ENCODE measurements at places on chromosomes 2 and 18. TPM values are rescaled to one million over a fixed set of nuclear protein-coding genes. Genes with fewer than 3 reads are reported as not detected.
A peak's percentile ranks its signal among the peaks of the same experiment; 100 is the strongest.

DNA sequence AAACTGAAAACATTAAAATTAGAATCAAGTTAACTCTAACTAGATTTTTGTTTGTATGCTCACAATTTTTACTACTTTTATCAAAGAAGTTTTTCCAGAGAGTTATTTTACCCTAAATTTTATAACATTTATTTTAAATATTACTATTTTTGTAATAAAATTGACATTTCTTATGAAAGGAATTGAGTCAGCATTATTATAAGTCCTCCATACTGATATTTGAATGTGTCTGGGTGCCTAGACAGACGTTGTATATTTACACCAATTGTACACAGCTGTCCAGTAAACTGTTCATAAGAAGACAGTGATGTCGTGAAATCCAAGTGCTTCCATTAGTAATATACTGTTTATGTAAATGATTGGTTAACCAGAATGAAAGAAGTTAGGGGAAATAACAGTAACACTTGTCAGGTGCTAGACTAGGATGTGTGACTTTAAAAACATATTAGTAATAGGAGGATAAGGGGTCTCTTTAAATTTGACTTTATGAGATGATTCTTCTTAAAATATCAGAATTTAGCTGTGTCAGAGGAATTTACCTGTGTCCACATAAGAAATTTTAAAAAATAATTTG is 73.7 kb downstream of the TANK start:
- no peak for DNase-seq

- no peak for DNase-seq
Measured at GRCh38 chr2:235793163-235793752, 299.4 kb downstream of the AGAP1 start.

- no peak for DNase-seq
Measured at GRCh38 chr18:49170145-49170544, 219.4 kb upstream of the SMAD7 start.

DNA sequence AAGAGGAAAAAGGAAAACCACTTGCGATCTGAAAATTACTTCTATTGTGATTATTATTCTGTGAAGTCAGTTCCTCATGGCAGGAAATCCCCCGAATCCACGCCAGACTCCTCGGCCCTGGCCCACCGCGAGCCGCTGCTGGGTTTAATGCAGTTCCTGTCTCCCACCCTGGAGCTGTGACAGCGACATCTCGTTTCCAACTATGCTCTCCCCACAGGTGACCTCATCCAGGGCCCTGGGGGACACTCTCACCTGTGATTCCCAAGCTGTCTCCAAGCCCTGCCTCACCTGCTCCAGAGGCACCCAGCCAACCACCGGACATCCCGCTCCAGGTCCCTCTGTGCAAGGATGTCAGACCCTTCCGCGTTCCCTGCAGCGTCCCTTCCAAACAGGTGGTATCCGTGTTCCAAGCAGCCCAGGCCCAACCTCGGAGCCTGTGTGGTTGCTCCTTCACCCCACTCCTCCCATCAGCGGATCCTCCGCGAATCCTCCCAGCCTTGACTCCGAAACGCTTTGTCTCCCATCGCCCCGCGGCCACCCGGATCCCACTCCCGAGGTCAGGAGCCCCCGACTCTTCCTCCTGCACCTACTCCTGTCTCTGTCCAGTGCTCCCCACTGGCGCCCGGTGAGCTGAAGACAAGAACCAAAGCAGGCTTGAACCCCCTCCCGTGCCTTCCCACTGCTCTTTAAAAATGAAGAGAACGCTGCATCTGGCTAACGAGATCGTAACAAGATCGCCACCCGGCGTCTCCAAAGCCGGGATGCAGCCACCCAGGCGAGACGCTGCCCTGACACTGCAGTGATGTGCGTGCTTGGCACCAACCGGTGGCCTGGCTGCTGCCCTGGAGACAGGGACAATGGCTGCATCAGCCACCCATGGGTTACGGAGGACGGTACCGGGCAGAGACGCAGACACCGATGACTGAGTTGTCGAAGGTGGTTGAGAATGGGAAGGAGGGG is 96.5 kb downstream of the NDUFA10 start:
- DNase-seq: no peak

DNA sequence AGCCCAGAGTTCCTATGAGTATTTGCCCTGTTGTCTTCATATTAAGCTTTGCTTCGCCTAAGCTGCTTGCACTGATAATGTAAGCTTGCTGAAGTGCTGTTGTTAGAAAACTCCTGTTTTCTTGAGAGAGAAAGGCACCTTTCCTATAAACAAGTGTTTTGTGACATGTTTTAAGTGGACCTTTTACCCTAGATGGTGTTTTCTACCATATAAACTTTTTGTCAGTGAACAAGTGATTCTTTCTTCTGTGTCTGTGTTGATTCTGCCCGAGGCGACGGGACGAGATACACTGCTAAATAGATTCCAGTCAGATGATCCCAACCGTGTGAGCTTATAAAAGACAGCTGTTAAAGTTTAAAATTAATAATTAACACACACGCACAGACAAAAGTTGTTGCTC is 24.1 kb downstream of the CABLES1 start:
- DNase-seq: no peak

- DNase-seq: no peak
Measured at GRCh38 chr2:139850254-139850890, 1070.2 kb upstream of the NXPH2 start.

DNA sequence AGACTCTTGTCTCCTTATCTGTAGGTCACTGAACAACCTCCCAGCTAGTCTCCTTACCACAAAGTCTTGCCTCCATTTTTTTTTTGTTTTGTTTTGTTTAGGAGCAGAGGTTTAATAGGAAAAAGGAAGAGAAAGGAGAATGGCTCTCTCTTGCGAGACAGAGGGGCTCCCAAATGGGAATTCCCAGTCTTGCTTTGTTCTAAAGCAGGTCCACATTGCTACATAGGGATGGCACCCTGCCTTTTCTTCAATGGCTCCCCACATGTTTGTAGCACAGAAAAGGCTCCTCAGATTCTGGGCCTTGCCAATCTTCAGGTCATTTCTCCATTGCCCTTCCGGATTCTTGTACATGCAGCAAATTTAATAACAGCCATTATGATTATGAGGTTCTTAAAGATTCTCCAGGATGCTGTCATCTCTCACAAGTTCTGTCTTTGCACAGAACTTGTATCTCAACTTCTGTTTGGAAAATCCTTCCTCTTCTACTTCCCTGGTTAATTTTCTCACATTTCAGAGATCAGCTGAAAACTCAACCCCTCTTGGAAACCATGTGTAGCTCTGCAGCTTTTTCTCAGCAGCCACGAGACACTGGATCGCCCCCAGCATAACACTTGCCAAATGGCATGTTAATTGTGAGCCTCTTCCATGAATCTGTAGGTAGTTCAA is 23.6 kb downstream of the IL1F10 start:
- no peak for DNase-seq

- no peak for DNase-seq
Measured at GRCh38 chr2:241816431-241817121, 7.6 kb downstream of the NEU4 start.

GRCh38 chr2:230774348-230774951 is 61.8 kb downstream of the CAB39 start:
- DNase-seq: no peak

DNA sequence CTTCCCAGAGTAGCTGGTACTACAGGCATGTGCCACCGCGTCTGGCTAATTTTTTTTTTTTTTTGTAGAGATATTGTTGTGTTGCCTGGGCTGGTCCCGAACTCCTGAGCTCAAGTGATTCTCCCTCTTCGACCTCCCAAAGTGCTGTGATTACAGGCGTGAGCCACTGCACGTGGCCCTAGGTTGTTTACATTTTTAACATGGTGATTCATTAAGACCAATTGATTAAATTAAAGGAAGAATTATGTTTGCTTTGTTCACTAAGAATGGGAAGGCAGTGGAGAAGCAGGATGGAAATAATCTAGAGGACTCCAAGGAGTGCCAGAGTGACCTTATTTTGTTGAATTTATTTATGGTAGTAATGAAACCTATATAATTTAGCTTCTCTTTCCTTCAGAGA is 7.5 kb downstream of the LCLAT1 start:
- no peak for DNase-seq

DNA sequence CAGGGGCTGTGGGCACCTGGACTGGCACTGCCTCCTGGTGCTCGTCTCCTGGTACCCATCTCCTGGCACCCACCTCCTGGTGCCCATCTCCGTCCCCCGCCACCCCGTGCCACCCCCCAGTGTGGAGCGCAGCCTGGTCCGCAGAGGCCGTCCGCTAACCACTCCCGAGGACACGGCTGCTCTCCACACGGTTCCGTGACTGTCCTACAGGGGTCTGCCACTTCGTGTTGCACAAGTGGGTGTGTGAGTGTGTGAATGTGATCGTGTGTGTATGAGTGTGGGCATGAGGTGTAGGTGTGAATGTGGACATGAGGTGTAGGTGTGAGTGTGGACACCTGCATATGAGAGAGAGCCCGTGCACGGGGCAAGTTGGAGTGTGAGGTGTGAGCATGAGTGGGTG is 119.4 kb upstream of the HS6ST1 start:
- DNase-seq: no peak

GRCh38 chr2:226564667-226565066 is 235.0 kb downstream of the IRS1 start:
- no peak for DNase-seq

DNA sequence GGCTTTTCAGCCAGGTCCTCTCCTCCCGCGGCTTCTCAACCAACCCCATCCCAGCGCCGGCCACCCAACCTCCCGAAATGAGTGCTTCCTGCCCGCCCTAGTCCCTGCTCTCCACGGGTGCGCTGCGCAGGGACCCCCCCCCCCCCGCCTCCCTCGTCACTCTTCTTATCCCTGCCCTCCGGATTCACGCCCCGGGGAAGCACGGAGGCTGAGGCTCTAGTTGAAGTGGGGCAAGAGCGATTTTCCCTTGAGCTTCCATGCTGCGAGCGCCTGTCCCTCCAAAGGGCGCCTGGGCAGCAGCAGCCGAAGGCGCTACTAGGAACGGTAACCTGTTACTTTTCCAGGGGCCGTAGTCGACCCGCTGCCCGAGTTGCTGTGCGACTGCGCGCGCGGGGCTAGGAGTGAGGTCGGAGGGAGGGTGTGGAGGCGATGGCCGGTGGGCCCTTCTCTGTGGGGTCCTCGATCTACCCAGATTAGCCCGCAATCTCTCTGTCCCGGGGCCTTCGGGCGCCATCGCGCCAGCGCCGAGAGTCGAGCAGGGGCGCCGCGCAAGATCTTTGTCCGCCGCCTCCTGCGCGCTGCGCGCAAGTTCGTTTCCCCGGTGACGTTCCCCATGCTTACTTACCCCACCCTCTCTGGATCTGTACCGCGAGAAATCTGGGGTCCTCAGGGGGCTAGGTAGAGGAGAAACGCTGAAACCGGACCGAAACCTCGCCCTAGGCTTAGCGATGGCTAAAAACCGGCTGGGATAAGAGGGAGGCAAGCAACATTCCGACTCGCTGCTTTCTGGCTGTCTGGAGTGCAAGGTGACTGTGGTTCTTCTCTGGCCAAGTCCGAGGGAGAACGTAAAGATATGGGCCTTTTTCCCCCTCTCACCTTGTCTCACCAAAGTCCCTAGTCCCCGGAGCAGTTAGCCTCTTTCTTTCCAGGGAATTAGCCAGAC is 677 bp downstream of the GAD1 start:
- no peak for DNase-seq

- no peak for DNase-seq
Measured at GRCh38 chr18:62072370-62072769, 114.5 kb downstream of the PIGN start.

GRCh38 chr2:69087912-69088240 is 74.9 kb downstream of the ANTXR1 start:
- DNase-seq: no peak

DNA sequence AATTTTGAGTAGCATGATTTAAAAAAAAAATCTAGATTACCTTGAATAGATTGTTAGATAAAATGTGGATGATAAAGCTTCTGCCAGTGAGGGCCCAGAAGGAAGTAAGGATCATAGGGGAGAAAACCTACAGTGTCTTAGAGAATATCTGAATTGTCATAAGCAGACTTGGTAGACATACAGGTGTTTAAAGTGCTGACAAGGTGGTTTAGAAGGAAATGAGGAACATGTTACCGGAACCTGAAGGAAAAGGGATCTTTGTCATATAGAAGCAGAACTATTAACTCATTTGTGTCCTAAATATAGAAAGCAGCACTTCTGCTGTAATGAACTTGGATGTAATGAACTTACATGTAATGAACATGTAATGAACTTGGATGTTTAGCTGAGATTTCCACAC is 94.9 kb upstream of the TTC27 start:
- DNase-seq: no peak

GRCh38 chr2:127498386-127498785 is 27.9 kb downstream of the IWS1 start:
- DNase-seq: no peak

- no peak for DNase-seq
Measured at GRCh38 chr2:229673676-229674075, 40.7 kb downstream of the DNER start.

- DNase-seq: no peak
Measured at GRCh38 chr18:44079606-44080005, 601.1 kb upstream of the SETBP1 start.

GRCh38 chr2:151174127-151174526 is 87.5 kb downstream of the RBM43 start:
- DNase-seq: no peak

- DNase-seq: no peak
Measured at GRCh38 chr2:64861452-64862397, 127.5 kb upstream of the SLC1A4 start.

- DNase-seq: no peak
Measured at GRCh38 chr2:27202854-27203253, 9.0 kb upstream of the ATRAID start.

GRCh38 chr2:197514754-197515153 is 1.1 kb upstream of the MOB4 start:
- DNase-seq: no peak

- peak; percentile 37 for DNase-seq
Measured at GRCh38 chr2:75200140-75201096, 1.1 kb upstream of the TACR1 start.

SMAD7 gene
- total RNA-seq: 31.0 TPM

NOL4 gene
- 3.6 TPM for total RNA-seq

ESPNL gene
- 3.9 TPM for total RNA-seq

SRD5A2 gene
- 5.0 TPM for total RNA-seq

IL36A gene
- total RNA-seq: not detected

CTDSP1 gene
- 145 TPM for total RNA-seq

ASB18 gene
- total RNA-seq: not detected

LYG1 gene
- total RNA-seq: 2.8 TPM

ARMC9 gene
- 40.0 TPM for total RNA-seq
